Adipocyte (in vitro differentiated cells): ENCODE measurements at places on chromosomes 3 and 15.

DNA sequence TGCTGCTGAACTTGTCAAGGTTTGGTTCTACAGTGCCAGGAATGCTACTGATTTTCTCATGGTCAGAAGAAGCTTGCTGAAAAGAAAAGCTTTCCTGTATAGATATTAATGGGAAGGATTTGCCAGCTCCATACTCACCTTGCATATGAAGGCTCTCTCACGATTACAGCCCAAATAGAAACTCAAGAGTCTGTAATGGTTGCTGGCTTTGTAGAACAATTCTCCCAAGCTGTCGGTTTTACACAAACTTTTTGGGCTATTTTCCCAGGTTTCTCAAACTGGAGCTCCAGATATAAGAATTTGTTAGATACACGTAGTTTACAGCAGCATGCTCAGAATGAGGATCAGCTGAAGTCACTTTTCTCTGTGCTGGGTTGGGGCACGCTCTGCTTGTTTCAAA is 30.1 kb upstream of the LRRC3B start:
- no peak for DNase-seq

DNA sequence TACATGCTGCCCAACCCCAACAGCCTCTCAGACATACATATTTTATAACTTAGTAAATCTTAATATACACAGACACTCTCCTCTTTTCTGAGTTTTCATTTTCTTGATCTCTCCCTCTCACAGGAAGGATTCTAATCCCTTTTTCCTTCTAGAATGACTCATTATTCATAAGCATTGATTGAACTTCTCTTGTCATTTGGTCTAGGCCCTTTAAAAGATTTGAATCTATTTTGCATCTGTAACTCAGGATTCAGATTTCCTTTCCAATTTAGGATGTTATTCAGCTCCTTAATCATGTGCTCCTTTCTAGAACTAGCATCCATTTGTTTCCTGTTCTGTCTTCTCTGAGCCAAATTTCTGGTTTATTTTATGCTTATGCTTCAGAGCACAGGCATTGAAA is 624.5 kb upstream of the SGO1 start:
- no peak for DNase-seq

DNA sequence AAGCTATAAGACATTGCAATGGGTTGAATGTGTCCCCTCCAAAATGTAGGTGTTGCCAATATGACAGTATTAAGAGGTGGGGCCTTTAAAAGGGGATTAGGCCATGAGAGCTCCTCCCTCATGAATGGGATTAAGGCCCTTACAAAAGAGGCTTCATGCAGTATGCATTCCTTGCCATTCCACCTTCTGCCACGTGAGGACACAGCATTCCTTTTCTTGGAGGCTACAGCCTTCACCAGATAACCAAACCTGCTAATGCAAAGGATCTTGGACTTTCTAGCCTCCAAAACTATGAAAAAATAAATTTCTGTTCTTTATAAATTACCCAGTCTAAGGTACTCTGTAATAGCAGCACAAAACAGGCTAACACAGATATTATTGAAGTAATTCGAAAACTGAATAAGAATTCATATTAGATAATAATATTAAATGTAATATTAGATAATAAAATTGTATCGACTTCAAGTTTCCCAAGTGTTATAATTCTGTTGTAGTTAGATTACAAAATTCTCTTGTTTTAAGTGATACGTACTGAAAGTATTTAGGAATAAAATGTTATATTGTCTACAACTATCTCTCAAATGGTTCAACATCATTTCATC is 29.4 kb upstream of the ATP8B4 start:
- DNase-seq = peak; percentile 52

GRCh38 chr15:42080919-42081830 is 13.2 kb downstream of the PLA2G4D start:
- no peak for DNase-seq

- DNase-seq = no peak
Observed at GRCh38 chr3:53101956-53102355, 28.3 kb downstream of the RFT1 start.

DNA sequence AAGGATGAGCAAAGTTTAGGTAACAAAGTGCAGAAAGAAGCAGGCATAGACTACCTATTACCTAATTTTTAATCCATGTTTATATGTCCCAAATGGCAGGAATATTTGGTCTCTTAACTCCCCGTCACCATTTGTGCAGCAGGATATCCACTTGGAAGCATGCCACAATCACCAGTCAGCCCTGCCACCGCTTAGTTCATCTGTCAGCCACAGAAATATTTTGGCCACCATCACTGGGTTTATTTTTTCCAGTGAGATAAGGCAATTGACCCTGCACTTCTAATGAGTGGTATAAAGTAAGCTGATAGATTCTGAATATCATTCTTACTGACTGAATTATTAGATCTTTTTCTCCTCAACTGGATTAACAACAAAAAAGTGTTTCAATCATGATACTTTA is 152.9 kb upstream of the SOX2 start:
- DNase-seq = no peak

DNA sequence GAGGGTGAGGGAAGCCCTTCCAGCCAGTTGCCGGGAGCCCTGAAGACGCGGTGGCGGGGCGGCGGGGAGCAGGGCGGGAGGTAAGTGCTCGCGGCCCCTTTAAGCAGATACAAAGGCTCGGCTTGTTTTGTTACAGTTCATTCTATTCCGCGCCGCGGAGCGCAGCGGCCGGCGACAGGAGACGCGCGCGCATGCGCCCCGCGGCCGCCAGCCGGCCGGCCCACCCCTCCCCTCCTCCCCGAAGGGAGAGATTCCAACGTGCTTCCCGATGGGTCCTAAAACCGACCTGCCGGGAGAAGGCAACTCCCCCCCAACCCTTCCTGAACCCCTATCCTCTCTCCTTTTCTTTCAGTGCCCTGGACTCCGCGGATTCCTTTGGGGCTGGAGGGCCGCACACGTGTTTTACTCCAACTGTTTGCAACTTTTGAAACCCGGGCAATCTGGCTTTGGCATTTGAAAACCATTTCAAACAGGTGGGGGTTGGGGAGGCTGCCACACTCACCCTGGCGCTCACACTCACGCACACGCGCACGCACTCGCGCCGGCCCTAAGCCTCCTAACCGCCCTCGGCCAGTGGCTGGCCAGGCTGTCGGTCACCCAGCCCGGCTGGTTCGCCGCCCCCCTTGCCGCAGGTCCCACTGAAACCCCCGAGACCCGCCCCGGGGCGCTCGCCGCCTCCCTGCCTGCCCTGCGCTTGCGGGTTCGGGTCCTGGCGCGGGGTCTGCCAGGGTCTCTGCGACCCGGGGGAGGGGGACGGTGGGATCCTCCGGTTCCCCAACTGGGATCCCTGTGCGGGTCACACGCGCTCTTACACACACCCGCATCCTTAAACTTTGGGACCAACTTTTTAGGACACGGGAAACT is at the start of gene MAGI1:
TSS of gene MAGI1 (minus strand) at position 193 of the 864 bp plus-strand sequence. CDS start 610 bp downstream, outside the sequence.
- peak; percentile 97 for DNase-seq

GRCh38 chr3:85560088-85560785 is 601.4 kb downstream of the CADM2 start:
- DNase-seq = no peak

DNA sequence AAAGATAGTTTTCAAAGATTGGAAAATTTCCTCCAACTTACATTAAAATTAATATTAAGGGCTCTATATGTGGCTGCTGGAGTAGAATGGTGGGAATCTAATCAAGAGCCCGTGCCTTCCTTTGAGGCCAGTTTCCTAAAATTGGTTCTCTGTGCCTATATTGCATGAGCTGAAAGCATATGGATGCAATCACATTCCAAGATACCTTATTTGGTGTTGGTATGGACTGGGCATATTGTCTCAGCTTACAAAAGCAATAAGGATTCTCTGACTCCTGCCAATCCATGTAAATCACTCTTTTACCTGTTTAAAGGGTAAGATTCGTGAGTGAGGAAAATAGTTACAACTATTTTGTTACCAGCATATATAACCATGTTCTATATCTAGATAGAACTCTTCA is 111.6 kb downstream of the GREM1 start:
- peak; percentile 56 for DNase-seq

- DNase-seq = no peak
Observed at GRCh38 chr3:99212969-99213368, 311.5 kb upstream of the DCBLD2 start.

GRCh38 chr3:12544652-12545472 is 437 bp downstream of the MKRN2OS start:
- DNase-seq = no peak
